Spleen (tissue), 13 donors: ENCODE measurements at places on chromosomes 7 and 10. TPM values are rescaled to one million over a fixed set of nuclear protein-coding genes. Genes with fewer than 3 reads are reported as not detected.
A peak's percentile ranks its signal among the peaks of the same experiment; 100 is the strongest.

The ATP6V0A4 gene
- total RNA-seq: not detected

GRCh38 chr10:79588800-79589199, 21.9 kb upstream of the SFTPA1 start:
- no peak for DNase-seq

DNA sequence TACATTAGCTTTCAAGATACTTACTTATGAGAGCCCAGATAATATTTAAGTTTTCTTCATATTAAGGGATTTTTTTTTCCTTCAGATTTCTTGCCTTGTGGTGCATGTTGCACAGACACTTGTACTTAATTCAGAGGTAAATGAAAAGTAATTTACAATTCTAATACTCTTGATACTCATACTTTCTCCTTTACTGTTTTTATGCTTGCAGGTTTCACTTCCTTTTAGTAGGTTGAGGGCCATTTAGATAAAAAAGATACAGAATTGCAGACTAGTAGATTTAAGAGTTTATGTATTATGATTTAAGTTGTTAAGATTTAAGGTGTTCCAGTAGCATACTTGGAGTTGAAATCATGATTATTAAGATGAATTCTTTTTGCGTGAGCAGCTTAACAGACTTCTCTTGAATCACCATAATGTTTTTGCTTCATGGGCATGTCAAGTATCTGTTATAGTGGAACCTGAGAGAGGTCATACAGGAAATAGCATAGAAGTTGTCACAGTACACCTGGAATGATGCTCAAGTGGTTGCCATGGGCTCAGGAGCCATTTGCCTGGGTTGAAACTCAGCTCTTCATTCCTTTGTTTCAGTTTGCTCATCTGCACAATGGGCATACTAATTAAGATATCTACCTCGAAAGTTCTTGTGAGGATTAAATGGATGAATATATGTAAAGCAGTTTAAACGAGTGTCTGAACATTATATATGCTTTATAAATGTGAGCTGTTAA, 174.8 kb upstream of the PRPS1L1 start:
- DNase-seq: no peak

GRCh38 chr10:27822301-27822700, 76.7 kb upstream of the MKX start:
- DNase-seq: no peak

The TMEM229A gene
- not detected for total RNA-seq

DNA sequence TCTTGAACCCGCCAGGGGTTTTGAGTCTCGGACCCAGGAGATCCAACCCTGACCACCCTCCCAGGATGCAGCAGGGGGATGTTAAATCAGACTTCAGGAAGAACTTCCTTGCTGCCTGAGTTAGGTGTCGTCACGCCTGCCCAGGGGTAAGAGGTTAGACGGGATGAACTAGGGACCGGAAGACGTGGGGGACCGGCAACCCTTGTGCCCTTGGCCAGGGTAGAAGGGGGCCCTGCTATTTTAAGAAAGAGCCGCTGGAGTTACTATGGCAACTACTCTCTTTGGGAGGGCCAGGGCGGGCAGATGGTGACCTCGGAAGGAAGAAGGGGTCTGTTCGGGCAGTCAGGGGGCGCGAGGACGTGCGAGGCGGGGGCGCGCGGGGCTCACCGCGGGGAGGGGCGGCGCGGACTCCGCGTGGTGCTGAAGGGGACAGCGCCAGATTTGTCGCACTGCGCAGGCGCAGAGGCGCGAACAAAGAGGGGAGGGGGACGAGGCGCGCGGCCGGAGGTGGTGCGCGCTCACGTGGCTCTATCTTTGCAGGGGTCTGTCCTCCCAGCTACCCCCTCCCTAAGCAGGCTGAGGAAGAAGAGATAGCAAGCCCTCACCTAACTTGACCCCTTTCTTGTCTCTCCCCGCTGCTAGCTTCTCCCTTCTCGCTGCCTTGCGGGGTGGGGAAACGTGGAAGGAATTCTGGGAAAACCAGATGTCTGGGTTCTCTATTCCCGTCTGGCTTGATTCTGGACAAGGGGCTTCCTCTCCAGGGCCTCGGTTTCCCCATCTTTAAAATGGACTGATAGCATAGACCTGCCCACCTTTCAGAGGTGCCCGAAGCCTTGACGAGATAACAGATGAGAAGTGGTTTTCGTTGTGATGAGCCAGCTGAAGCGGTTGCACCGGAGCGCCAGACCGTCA, 940 bp upstream of the PSD start:
- DNase-seq: peak; percentile 90

GRCh38 chr10:29896053-29896452, 163.3 kb downstream of the JCAD start:
- no peak for DNase-seq

The WIPF3 gene
- 1.5 TPM for total RNA-seq

The MINDY3 gene
- total RNA-seq: 32.1 TPM

The SLC26A4 gene
- 0.33 TPM for total RNA-seq

The ZNF425 gene
- 1.3 TPM for total RNA-seq

The MPP7 gene
- 9.8 TPM for total RNA-seq

GRCh38 chr7:157281221-157281998, 55.4 kb upstream of the DNAJB6 start:
- peak; percentile 69 for DNase-seq

GRCh38 chr10:116944911-116945310, 60.1 kb downstream of the SHTN1 start:
- no peak for DNase-seq

DNA sequence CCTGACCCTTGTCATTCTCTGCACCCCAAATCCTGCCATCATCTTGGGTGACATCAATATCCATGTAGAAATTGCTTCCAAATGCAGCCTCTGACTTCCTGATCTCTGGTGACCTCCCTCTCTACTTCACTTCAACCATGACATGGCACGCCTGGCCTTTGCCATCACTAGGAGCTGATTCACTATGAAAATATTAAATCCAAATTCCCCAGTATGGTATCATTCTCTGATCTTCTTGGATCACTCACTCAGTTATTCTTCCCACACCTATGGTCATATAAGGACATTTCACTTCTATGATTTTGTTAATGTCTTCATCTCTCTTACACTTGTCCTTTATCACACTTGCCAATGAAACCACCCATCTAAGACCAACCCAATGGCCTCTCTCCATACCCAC, 73.7 kb upstream of the ODAD2 start:
- no peak for DNase-seq

- DNase-seq: no peak
Measured at GRCh38 chr10:59954296-59954695, 47.9 kb upstream of the CCDC6 start.

The SLC29A4 gene
- total RNA-seq: 2.6 TPM

The IL6 gene
- total RNA-seq: 3.6 TPM

The LRIT1 gene
- total RNA-seq: not detected

GRCh38 chr10:129704786-129705525, 237.9 kb downstream of the MGMT start:
- DNase-seq: no peak

DNA sequence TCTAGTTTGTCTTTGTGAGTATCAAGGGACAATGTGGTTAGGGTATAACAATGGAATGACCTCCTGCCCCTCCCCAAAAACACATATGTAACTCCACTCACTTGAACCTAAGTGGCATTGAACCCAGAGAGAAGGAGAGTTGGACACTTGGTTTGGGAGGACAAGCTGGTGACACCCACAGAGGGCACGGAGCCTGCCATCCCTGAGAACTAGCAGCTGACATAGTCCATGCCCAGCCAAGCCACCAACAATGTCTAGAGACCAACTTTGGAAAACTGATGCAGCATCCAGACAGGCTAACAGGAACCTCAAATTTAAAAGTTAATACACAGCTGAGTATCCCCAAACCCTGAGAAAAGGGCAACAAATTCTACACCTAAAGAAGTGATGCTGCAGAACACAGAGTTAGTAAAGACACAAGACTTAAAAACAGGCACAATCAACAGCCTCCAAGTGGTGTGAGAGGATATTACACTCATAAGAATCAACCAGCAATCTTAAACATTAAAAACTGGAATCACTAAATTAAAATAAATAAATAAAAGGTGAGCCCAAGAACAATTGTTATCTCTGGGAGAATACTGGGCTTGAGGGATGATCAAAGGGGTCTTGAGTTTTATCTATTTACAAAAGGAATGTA, 27.2 kb downstream of the NUDCD3 start:
- no peak for DNase-seq

DNA sequence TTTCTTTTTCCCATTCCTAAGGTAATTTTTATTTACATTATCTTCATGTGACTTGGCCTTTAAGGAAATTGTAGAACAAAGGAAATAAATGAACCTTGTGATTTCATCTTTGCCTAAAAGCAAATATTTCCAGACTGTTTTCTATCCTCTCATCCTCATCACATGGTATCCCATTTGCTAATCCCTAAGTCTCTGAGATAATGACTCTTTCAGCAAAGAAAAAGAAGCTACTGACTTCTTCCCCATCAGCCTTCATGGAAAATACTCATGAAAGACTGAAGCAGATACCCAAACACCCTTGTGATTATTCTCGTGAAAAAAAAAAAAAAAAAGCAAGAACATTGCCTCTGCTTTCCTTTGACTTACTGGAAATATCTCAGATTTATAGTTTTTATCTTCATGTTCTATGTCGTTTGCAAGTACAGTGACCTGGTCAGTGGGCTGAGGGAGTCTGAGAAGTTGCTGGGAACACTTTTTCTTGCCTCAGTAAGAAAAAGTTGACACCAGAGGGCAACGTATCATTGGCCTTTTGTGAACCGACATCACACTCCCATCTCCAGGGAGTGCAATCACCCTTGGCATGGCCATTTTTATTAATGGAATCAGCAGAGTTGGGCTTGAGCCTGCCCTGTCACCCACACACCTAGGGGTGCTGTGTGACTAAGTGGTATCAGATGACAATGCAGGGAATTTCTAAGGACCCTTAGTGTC, 246.0 kb upstream of the KMT2E start:
- DNase-seq: no peak

DNA sequence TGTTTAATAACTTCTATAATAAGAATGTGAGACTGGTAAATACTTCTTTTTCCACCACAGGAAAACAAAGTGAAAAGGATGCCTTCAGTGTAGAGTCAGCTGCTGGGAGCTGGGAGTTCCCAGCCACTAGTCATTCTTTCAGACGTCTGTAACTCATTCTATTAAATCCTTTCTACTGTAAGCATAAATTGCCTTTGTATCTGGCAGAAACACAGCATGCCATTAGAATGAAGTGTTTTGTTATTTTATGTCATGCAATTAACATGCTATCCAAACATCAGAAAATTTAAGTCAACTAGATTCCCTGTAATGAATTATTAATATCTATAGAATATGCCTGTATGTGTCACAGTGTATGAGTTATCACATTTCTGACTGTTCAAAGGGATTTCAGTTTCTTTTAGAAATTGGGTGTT, 14.3 kb downstream of the BPGM start:
- no peak for DNase-seq

- DNase-seq: no peak
Measured at GRCh38 chr10:110410329-110411046, 87.2 kb upstream of the DUSP5 start.

The H2BK1 gene
- total RNA-seq: not detected

- no peak for DNase-seq
Measured at GRCh38 chr7:116957874-116958273, 4.6 kb downstream of the ST7 start.

- no peak for DNase-seq
Measured at GRCh38 chr7:5497295-5498103, 73.9 kb upstream of the TNRC18 start.

DNA sequence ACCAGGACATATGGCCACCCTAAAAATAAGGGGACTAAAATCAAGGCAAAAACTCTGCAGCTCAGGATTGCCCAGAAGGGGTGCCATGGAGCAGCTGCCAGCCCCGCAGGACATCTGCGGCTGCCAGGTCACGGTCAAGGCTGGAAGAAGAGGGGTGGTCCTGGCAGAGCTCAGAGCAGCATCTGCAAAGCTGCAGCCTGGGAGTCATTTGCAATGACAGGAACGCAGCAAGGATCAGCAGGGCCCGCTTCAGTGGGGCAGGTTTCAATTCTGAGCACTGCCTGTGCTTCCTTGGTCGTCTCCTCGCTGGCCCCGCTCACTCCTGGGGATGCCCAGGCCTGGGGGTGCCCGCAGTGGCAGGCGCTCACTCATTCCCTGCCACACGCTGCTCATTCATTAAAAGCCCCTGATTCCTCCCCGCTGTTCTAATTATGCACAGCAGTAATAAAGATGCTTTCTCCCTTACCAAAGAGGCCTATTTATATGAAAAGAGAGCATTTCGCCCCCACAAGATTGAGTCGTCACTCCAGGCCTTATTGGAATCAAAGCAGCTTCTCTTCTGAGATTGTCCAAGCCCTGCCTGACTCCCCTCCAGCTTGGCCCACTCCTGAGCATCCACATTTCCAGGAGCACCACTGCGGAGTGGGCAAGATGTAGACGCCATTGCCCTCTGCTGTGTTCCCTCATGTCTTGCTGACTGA, 4.6 kb downstream of the HSPA12A start:
- no peak for DNase-seq

The OLAH gene
- 17.5 TPM for total RNA-seq

- no peak for DNase-seq
Measured at GRCh38 chr10:31100115-31100601, 68.5 kb upstream of the ZNF438 start.

- no peak for DNase-seq
Measured at GRCh38 chr7:139103057-139103815, 6.3 kb downstream of the ZC3HAV1 start.

DNA sequence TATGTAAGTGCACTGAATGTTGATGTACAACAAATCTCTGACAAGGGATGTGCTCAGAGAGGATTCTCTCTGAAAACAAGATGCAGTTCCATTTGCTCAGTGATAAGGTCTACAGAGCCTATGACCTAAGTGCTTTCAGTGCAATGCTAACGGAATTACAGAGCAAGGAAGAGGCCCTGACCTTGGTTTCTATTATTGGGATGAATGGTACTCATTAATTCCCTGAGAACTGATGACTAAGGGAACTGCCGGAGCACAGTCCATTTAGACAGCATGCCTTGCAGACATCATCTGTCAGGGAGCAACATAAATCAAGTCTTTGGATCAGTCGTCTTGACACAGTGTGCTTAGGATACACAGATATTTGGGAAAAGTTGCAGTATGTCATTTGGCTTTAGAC, 340.8 kb downstream of the PHTF2 start:
- no peak for DNase-seq

GRCh38 chr7:87170828-87171227, 18.6 kb downstream of the DMTF1 start:
- no peak for DNase-seq

DNA sequence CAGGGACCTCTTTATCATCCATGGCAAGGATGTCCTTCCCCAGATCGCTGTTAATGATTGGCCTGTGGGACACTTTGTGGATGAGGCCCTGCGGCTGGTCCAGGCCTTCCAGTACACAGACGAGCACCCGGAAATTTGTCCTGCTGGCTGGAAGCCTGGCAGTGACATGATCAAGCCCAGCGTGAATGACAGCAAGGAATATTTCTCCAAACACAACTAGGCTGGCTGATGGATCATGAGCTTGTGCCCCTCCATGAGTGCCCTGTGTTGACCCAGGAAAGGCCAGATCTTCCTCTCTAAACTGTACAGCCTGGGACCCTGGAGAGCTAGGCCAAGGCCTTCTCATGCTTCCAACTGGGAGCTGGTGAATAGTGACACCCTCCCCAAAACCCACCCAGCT, 124.1 kb downstream of the CUL2 start:
- peak; percentile 27 for DNase-seq

- DNase-seq: no peak
Measured at GRCh38 chr7:115548756-115549155, 481.8 kb downstream of the TFEC start.
